ENCODE measurements at places on chromosomes 13 and 19.

DNA sequence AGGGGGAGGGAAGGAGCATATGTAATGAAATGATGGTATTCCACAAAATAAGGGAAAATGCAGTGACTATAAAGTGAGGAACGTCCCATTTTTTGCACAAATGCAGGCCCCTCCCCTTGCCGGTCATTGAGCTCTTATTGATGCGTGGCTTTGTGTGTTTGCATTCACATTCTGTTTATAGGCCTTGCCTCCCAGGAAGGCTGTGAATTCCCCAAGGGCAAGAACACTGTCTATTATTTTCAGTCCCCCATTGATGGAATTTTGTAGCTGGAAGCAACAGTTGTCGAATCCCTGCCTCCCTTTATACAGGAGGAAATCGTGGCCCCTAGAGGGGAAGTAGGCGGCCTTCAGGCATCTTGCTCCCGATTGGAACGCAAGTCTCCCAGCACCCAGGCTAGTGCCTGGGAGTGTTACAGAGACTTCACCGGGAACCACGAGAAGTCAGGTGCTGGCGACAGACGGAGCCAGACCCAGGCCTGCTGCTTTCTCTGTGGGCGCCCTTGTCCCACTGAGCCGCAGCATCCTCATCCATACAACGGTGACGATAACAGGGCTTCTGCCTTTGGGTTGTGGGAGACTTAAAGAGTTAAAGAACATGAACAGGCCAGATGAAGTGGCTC lies 6.9 kb downstream of the SBSN start:
- DNase-seq: no peak

DNA sequence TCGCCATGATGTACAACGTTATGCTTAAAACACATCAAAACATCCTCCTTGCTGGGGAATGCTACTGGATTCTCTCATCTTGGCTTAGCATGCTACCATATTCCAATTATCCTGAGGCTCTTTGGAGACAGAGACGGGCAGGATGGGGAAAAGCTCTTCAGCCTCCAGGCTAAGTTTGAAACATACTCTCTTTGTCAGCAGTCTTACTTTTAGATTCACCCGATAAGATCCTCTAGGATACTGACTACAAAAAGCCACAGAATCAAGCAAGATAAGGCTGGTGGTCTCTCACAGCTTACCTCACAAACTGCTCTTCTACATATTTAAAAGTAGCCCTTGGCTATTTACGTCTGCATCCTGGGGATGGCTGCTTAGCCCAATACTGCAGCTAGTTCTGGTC lies 72.8 kb upstream of the LRCH1 start:
- no peak for DNase-seq

GRCh38 chr13:29934531-29935308 lies 84.3 kb upstream of the UBL3 start:
- no peak for DNase-seq

- no peak for DNase-seq
Measured at GRCh38 chr19:12111943-12112637, 28.1 kb downstream of the ZNF20 start.

- DNase-seq: no peak
Measured at GRCh38 chr19:14700711-14701375, 11.0 kb downstream of the ZNF333 start.

DNA sequence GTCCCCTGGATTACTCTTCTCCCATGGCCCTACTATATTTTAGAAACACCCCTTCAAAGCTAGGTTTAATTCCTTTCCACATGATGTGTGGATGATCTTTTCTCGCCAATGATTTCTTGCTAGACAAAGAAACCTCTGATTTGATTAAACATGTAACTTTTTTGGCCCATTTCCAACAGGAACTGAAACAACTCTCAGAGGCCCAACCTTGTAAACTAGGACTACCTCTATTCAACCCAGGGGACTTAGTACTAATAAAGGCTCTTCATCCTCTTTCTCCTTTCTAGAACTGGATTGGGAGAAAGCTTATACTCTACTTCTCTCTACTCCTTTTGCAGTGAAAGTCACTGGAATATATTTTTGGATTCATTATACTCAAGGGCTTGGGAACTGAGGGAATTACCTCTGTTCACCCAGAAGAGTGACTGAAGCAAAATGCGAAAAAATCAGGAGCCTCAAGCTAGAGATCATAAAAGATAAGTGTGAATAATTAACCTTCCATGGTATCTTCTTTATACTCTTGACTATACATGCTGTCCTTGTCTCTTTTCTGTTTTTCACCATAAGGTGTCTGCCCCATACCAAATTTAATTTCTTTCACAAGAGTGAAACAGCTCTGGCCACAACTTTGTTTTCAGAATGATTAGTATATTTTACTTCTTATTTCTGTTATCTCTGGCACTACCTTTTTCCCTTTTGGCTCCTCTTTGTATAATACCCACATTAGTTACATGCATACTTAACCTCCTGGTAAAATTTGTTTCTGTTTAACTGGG lies 977.6 kb downstream of the SLITRK5 start:
- DNase-seq: no peak

Measured in activated CD8-positive, alpha-beta memory T cell treated with anti-CD3 and anti-CD28 coated beads for 24 hours (primary cell).